ENCODE measurements at places on chromosomes 16 and 17. TPM values are rescaled to one million over a fixed set of nuclear protein-coding genes. Genes with fewer than 3 reads are reported as not detected.

- no peak for DNase-seq
Observed at GRCh38 chr16:4086153-4086552, 30.1 kb downstream of the ADCY9 start.

Gene CA4
- total RNA-seq: not detected

Gene PRAC1
- not detected for total RNA-seq

GRCh38 chr16:66372078-66372897 is 5.8 kb downstream of the CDH5 start:
- no peak for DNase-seq

Gene RAB40B
- total RNA-seq: 5.8 TPM

Gene ACE
- total RNA-seq: 56.7 TPM

Gene RNF40
- total RNA-seq: 109 TPM
